Osteocyte (in vitro differentiated cells): ENCODE measurements at places on chromosomes 16 and 17.

GRCh38 chr16:72921620-72922019 is 126.3 kb downstream of the ZFHX3 start:
- DNase-seq, result peak; percentile 86

DNA sequence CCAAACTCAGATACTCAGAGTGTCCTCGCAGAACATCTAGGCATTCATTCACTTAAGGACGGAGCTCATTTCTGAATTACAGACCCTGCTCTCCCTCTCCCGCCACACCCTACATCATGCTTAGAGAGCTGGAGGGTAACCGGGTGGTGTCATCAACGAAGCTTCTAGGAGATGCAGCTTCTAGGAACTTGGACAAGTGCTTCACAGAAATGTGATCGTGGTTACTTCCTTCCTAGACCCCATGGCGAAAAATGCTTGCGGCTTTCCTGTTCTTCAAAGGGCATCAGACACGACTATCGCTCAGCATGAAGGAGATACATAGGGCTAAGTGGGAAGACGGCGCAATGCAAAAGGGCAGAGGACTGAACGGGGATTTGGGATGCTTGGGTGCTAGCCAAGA is 126.8 kb downstream of the ZFHX3 start:
- no peak for DNase-seq

- peak; percentile 84 for DNase-seq
These were observed 499 bp downstream of the PIP4K2B start for GRCh38 chr17:38798614-38799500.

DNA sequence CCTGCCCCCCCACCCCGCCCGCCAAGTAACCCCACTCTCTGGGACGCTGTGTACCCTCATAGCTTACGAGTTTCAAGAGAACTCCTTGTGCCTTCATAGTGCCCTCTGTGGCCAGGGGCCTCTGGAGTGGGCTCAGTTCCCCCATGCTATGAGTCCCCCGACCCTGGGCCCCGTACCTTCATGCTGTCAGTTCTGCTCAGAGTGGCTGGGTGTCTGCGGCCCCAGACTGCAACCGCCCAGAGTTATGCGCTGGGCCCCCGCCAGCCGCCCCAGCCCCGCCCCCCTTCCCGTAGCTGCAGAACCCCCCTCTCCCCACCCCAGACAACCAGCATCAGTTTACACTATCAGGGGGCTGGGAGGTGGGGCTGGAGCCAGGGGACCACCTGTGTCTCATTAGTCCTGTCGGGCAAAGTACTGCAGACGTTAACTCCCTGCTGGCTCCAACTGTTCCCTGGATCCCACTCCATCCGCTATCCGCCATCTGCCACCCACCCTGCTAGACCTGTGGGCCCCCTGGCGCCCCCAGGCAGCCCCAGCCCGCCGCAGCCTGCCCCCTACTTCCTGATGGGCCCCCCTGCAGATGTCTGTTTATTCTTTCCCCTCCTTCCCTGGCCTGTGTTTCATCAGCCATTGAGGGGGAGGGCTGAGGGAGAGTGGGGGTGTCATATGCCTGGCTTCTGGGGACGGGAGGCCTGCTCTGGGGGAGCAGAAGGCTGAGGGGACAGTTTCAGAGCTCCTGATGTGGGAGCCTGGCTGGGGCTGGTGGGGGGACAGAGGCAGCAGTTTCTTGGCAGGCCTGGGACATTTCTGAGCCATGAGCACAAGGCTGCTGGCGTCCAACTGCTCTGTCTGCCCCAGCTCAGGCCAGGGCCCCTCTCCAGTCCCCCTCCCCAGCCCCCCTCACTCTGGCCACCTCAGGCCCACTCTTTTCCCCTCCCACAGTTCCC is at the start of gene MFAP4:
TSS of gene MFAP4 (minus strand) at position 217 of the 947 bp plus-strand sequence. CDS start at position 182, 35 bp downstream.
- DNase-seq, result no peak

DNA sequence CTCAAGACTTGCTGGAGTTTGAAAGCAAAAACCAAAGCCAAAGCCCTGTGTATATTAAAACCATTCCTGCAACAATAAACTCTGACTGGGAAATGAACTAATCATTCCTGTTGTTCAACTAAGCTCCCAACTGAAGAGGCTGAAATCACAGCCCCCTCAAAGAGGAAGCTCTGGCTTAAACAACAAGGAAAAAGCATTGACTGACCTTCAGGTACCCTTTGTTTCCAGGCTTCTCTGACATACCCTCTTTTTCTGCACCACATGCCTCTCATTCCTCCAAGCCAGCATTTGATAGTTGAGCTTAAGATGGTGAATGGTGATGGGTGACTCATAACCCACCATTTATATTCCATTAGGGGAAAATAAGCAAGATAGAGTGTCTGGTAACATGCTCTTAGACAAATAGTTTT is 470.9 kb upstream of the SOX9 start:
- DNase-seq, result no peak

- DNase-seq, result no peak
These were observed 8.1 kb upstream of the NKD1 start for GRCh38 chr16:50539822-50540710.

DNA sequence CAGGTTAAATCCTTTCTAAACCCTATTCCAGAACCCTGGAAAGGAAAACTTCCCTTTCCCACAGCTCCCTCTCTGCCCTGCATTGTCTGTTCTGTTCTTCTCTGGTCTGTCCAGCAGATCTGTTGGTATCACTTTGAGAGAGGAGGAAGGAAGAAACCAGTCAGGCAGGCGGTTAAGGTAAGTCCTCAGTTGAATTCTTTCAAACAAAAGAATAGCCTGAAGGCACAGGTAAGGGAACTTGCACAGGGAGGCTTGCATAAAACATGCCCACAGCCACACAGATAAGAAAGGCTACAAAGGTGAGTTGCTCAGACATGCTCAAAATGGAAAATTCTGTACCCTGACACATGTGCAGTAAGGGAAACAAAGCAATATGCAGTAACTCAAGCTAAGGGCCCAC is 595.7 kb upstream of the CDH5 start:
- no peak for DNase-seq

- DNase-seq, result no peak
These were observed 107.9 kb downstream of the HAPSTR1 start for GRCh38 chr16:9199311-9199710.

- DNase-seq, result no peak
These were observed 7.4 kb upstream of the EFCAB13 start for GRCh38 chr17:47316311-47316710.

GRCh38 chr17:6249732-6250131 is 179.6 kb downstream of the WSCD1 start:
- no peak for DNase-seq

DNA sequence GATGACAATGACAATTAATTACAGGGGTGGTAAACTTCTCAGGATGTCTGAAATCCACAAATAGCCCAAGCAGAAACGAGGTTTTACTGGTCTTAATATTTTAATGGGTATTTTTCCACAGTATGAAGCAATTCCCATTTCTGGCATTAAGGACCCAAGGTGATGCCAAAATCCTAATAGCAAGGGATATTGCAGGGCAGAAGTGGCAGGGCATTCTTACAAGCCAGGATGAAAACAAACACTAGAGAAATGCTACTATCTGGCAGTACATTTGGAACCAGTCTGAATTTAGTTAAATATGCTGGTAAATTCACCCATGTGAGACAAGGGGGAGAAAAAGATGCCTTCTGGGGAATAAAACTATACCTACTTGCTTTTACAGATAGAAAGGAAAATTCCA is 45.2 kb downstream of the RND2 start:
- no peak for DNase-seq
